T-helper 2 cell (primary cell): ENCODE measurements at places on chromosomes 7 and 10.

GRCh38 chr7:3358991-3359390 lies 57.9 kb downstream of the SDK1 start:
- no peak for DNase-seq

- DNase-seq, result no peak
Measured at GRCh38 chr7:27197137-27198042, 2.5 kb downstream of the HOXA13 start.

GRCh38 chr10:126511917-126512479 lies 123.7 kb upstream of the ADAM12 start:
- DNase-seq, result no peak

DNA sequence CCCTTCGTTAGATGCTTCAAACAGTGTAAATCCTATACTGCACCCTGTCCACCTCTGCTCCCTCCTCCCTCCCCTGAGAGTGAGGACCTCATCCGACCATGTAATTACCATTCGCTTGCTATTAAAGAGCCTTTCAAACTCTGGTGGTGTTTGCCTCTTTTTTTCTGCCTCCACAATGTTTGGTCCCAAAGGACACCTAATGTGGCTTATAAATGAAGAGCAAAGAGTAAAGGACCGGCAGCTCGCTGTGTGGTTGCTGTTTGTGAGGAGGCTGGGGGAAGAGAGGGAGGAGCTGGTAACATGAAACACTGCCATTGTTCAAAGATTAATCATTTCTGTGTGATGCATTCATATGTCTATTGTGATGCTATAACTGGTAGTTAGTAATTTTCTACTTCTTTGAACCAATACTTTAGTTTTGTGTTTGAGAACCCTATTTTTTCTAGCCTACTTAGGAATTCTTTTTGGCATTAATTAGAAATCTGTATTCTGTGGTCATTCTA lies 27.9 kb downstream of the MTURN start:
- DNase-seq, result no peak

- no peak for DNase-seq
Measured at GRCh38 chr7:1351881-1352625, 107.2 kb downstream of the MICALL2 start.

DNA sequence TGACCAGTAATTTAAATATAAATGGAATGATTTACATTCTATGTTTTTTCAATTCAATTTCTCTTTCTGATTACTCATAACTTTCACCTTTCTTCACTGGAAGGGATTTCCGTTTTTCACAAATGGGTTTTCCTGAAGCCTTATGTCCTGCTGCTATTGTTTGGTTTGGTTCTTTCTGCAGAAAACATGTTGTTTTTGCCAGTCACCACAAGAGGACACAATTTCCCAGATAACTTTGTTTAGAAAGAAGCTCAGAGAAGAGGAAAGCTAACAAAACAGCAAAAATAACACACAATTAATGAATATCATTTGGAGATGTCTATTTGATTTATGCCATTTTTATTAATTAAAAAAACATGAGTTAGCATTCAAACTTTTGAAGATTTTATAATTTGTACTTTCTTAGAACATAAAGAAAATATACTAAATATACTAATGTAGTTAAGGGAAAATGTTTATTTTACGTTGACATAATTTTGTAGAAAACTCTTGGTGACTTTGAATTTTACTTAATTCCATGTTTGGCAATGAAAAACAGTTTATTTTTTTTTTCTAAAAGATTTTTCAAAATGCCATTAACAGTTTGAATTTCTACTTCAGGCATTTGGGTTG lies 4.6 kb upstream of the TWIST1 start:
- DNase-seq, result no peak

GRCh38 chr7:47080816-47081215 lies 501.1 kb downstream of the TNS3 start:
- no peak for DNase-seq

DNA sequence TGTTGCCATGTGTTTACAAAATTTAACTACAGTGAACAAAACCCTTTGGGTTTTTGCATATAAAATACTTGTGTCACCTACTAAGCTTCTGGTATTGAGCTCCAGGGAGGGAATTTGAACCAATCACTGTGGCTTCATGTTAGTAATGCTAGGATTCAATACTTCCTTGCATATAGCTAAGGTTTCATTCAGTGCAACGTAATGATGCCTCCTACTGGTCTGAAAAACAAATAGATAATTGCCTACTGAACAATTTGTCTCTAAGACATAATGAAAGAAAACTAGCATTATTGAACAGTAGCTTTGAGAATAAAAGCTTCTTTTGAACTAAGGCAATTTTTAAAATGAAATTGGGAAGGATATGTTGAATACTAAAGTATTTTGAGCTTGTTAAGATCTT lies 244.4 kb downstream of the ZWINT start:
- DNase-seq, result no peak

GRCh38 chr7:104982308-104983075 lies 31.5 kb upstream of the KMT2E start:
- no peak for DNase-seq

- DNase-seq, result no peak
Measured at GRCh38 chr10:71290331-71290730, 28.7 kb upstream of the SLC29A3 start.

DNA sequence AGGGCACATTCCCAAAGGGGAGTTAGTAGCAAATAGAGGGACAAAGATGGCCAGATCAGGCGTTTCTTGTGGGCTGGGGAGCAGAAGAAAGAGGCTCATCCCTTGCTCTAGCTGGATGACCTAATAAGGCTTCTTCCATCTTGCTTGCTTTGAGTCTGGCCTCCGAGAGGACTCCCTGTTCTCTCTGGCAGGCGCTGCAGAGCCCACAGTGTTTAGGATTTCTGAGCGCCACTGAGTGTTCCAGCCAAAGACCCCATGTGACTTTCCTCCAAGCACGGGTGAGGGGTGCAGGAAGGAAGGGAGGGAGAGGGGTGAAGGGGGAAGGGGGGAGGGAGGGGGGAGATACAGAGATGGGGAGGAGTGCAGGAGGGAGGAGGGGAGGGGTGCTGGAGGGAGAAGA lies 203.8 kb upstream of the SVIL start:
- DNase-seq, result no peak

- DNase-seq, result no peak
Measured at GRCh38 chr7:33558549-33559323, 346.6 kb upstream of the BMPER start.

GRCh38 chr10:69728335-69728870 lies 73.3 kb upstream of the COL13A1 start:
- no peak for DNase-seq

DNA sequence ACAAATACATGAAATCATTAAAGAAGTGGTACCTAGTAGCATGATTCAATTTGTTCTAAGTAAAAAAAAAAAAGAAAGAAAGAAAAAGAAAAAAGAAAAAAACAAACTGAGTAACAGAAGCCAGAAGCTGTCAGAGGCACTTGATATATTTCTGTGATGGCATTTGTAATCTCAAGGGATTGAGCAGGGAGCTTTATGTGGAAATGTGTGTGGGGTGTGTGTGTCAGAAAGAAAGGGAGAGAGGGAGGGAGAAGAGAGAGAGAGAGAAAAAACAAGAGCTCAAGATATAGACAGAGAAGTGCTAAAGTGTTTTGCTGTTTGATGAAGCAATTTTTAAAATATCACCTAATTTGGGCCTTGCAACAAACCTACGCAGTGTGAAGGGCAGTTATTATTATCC lies 357.6 kb upstream of the PCDH15 start:
- no peak for DNase-seq

GRCh38 chr7:75921479-75921878 lies 6.5 kb downstream of the POR start:
- DNase-seq, result no peak

DNA sequence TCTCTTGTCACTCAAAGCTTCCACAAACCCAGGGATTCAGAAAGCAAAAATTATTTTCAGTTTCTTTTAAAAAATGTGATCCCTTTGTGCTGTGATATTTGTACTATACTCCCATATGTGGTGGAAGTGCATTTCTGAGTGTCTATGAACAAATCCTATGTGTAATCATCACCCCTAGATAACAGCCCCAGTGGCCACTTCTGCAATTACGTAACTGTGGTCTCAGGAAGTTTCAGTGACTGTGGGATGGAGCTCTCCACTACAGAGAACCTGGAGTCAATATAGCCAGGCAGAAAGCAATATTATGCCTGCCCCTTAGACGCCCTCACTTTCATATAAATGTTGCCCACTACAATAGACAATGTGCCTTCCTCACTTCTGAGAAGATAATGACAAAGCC lies 1101.7 kb upstream of the GHITM start:
- no peak for DNase-seq

DNA sequence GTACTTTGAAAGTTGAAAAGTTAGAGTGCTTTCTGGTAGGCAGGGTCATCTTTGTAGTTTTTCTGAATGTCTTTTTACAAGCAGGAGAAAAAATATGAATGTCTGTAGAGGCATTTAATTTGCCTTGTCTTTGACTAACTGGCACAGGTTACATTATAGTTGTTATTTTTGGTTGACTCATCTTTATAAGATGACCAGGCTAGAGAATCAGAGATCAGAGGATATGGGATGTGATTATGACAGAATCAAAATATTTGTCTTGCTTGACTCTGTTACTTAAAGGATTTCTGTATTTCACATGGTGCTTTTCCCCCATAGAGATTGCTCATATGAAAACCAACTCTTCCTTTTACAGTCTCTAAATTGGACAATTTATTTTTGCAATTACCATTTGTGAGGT lies 2.4 kb downstream of the ZMYND11 start:
- no peak for DNase-seq

DNA sequence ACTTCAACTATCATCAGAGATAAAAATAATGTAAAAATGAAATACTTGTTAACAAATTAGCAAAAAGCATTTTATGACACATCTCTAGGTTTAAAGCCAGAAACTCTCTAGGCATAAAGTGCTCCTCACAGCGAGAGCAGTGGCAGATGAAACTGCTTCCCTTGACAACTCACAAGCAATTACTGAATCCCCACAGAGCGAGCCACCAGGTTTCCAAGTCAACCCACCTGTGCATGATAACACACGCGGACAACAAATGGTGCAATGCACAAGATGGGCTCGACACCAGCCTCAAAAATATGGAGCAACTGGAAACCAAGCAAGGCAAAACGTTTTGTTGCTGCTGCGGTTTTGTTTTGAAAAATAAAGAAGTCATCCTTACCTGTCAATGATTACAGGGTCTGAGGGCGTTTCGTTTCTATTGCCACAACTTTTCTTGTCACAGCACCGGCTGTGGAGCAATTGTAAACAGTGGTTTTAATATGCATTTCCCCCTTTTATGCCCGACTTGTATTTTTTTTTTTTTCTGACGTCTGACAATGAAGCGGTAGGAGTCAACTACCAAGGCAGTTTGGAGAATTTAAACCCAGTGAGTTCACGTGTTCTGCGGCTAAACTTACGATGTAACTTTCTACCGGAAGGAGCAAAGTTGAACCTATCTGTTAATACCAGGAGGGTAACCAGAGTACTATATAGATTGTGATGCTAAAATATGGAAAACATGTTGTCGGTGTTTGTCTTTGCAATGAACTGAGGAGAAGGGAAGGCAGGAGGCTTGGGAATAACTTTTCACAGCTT lies 7.0 kb downstream of the EBF3 start:
- DNase-seq, result no peak
